ENCODE measurements at places on chromosomes 11 and 22.

GRCh38 chr11:128551611-128552335, 35.6 kb downstream of the ETS1 start:
- no peak for DNase-seq

DNA sequence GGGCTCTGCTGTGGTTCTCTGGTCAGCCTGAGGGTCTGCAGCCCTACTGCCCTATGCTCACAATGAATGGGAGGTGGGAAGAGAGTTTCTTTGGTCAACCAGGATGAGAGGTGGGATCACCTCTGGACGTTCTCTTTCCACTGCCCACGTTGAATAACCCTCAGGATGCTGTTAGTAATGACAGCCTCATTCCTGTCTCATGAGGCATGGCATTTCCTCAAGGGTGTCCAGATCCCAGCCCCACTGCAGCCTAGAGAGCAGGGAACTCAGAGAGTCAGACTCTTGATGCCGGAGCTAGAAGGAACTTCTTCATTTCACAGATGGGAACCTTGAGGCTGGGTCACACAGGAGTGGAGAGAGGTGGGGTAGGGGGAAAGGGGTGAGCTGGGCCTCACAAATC, 196.0 kb downstream of the CEP164 start:
- DNase-seq, result no peak

- no peak for DNase-seq
These were observed 12.7 kb upstream of the POLD3 start for GRCh38 chr11:74579577-74580270.

- no peak for DNase-seq
These were observed 1631.4 kb upstream of the TENM4 start for GRCh38 chr11:81072273-81072672.

GRCh38 chr11:73157101-73158010, 15.2 kb upstream of the FCHSD2 start:
- no peak for DNase-seq

DNA sequence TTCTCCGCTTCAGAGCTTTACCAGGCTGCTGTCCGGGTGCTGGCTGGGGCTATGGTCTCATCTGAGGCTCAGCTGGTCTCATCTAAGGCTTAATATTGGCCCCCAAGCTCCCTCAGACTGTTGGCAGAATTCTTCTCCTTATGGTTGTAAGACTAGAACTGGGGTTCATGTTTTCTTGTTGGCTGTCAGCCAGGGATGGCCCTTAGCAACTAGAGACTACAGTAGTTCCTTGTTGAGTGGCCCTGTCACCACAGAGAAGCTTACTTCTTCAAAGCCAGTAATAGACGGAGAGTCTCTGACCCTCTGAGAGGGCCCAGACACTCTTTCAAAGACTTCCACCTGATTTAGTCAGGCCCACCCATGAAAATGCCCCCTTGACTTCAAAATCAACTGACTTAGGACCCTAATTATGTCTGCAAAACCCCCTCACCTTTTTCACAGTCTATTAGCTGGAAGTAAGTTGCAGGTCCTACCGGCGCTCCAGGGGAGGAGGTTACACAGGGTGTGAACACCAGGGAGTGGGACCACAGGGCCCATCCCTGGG, 24.2 kb upstream of the TREH start:
- peak; percentile 57 for DNase-seq

GRCh38 chr11:134987223-134987768, 575.3 kb upstream of the B3GAT1 start:
- DNase-seq, result no peak

- no peak for DNase-seq
These were observed 45.1 kb upstream of the SESN3 start for GRCh38 chr11:95276139-95276538.

GRCh38 chr22:26845021-26845743, 187.8 kb downstream of the MIAT start:
- peak; percentile 9 for DNase-seq

- no peak for DNase-seq
These were observed 66.1 kb upstream of the SPON1 start for GRCh38 chr11:13896175-13896980.

DNA sequence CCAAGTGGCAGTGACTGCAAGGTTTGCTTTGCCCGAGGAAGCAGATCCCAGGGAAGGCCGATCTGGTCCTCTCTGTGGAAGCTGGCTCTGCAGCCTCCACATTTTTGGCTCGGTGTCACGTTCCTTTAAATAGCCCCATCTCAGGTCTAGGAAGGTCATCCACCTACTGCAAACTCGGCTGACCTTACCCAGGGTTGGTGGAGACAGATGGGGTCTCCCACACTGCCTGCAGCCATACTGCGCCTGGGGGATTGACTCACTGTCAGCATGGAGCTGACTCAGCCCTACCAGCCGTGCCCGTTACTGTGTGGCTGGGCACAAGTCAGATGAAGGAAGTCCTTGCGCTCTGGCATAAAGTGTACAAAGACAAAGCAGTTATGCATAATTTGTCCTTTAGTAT, 16.9 kb downstream of the CDPF1 start:
- DNase-seq, result peak; percentile 69

GRCh38 chr11:1667121-1667850, 29.7 kb upstream of the KRTAP5-6 start:
- DNase-seq, result no peak

GRCh38 chr11:129612447-129612961, 203.1 kb upstream of the TMEM45B start:
- DNase-seq, result no peak

DNA sequence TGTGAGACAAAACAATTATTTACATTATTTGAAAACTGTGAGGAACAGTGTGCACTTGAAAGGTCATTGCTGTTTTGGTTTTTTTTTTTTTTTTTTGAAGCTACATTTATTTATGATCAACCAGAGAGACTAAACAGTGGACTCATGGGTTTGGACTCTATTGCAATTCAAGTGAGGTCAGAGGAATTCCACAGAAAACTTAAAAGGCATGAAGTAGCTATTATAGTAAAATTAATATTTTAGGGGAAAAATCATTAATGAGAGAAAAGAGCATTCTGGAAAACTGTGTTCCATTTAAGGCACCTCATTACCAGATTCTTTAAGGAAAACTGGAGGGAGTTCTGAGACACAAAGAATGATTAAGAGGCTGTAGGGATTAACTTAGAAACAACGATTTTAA, 102.8 kb downstream of the WNT11 start:
- DNase-seq, result no peak

DNA sequence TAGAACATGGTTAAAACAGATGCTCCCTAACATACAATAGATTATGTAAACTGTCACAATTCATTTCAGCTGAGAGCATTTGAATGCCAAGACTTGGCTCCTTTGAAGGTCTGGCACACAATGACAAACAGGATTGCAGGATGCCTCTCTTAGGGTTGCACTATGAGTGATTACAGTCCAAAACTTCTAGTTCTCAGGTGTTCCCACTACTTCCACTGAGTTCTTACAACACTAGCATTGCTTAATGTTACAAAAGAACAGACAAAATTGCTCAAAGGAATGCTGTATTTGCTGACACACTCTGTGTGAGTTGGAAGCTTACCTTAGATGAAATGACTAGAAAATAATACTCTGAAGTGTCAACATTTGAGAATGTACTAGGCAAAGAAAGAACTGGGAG, 2413.8 kb upstream of the RAG2 start:
- DNase-seq, result no peak

DNA sequence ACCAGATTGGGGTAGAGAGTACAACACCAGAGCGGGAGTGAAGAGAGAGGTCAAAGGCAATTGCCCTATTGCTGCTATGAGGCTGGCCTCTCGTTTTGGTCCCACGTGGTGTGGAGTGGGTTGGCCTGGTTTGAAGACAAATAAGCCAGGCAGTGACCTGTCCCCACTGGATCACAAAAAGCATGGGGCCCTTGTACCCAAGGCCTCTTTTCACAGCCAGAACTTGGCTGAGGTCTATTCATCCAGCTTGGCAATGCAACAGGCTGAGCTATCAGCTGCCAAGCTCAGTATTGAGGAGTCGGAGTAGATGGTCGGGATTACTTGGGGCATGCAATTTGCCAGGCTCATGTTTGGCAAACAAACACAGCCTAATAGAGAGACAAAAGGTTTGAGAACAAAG, 19.2 kb upstream of the GALNT18 start:
- DNase-seq, result peak; percentile 77

DNA sequence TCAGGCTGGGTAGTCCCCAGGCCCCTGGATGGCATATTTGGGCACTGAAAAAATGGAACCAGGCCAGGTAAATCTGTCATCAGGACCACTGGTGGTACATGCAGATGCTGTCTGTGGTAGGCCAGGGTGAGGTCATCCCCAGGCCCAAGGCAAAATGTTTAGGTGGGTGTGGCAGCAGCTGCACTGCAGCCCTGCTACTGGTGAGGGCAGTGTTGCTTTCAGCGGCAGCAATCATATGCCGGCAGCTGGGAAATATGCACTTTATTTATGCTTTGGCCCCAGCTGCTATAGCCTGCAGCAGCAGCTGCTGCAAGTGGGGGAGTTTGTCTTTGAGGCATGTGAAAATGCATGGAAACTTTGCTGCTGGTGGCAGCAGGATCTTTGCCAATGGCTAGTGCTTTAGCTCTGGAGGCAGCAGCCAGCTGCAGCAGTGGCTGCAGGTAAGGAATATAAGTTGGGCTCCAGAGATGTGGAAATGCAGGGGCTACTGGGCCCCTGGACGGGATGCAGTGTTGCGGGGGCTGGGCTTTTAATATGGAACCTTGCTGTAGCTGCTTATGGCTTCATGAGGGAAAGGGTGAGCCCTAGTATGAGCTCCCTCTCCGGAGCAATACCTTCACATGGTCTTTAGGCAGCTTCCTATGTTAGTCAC, 365.7 kb upstream of the CADM1 start:
- DNase-seq, result no peak

DNA sequence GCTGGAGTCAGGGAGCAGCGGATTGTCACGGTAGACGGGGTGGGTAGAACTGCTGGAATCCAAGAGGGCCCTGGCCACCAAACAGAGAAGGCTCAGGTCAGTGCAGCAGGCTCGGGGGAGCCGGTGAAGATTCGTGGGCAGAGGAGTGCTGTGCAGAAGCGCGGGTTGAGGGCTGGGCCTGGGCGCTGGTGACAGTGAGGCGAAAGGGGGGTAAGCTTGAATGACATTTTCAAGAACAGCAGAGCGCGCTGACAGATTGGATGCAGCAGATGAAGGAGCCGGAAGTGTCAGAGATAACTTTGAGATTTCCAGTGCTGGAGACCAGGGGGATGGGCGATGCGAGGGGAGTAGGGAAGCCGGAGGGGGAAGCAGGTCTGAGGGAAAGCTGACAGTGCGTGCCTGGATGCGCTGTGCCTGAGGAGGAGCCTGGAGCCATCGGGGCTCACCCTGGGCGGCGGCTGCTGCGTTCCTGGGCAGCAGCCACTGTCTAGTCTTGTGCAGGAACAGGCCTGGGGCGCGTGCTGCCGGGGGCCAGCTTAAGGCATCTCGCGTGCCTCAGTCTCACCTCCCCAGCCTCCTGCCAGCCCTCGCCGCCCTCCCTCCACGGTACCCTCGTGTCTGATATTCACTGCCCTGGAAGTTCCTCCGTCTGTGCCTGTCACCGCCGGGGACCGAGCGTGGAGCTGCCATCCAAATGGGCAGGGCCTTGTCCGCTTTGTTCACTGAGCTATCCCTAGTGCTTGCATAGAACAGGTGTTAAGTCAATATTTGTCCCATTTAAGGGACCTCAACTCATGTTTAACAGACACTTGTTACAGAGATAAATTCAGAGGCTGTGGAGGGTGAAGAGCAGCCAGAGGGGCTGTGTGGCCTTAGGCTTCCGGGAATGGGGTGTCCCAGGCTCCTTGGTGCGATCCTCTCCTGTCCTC, 5.2 kb downstream of the GRIK4 start:
- DNase-seq, result no peak

DNA sequence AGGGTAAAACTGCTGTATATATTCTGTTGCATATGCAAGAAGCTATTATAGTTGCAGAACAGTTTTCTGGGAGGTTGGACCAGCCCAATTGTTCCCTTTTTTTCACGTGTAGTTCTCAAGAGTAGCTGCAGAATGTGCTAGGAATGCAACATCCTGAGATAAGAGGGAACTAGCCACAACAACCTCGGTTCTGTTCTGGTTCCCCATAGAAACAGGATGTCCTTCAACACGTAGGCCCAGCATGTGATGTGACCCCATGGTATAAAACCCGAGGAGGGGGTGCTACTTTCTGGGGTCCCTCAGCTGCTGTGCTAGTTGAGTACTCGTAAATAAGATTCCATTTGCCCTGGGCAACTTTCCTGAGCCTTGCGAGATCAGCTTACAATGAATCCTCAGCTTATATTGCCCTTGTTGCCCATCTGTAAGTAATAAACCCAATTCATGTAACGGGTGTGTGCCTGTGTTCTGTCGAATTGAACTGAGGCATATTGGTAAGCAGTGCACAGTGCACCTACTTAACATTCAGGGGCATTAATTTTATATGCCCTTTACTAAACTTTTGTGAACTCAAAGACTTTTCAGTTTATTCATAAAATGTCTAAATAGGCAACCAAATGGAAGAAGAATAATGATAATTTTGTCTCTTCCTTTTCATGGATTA, 23.0 kb upstream of the TRAF6 start:
- DNase-seq, result no peak

DNA sequence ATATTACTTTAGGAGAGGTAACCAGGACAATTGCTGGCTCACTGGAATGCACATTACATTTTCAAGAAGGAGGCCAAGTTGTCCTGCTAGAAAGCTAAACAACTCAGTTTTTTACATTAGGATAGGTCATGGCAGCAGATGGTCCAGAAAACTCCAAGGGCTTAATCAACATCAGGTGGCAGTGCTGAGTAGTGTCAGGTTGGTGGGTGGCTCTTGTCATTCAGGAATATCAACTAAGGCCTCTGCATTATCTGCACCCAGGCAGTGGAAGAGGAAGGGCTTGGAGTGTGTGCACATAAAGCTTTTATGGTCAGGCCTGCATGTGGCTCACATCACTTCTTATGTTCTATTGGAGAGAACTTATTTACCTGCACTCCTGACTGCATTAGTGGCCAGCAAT, 32.2 kb upstream of the OR4B1 start:
- no peak for DNase-seq

- no peak for DNase-seq
These were observed 62.2 kb downstream of the MORC2 start for GRCh38 chr22:30906411-30906810.

- peak; percentile 64 for DNase-seq
These were observed 145.0 kb upstream of the THY1 start for GRCh38 chr11:119567688-119568582.

- no peak for DNase-seq
These were observed 40.1 kb upstream of the RRAS2 start for GRCh38 chr11:14399087-14399486.

DNA sequence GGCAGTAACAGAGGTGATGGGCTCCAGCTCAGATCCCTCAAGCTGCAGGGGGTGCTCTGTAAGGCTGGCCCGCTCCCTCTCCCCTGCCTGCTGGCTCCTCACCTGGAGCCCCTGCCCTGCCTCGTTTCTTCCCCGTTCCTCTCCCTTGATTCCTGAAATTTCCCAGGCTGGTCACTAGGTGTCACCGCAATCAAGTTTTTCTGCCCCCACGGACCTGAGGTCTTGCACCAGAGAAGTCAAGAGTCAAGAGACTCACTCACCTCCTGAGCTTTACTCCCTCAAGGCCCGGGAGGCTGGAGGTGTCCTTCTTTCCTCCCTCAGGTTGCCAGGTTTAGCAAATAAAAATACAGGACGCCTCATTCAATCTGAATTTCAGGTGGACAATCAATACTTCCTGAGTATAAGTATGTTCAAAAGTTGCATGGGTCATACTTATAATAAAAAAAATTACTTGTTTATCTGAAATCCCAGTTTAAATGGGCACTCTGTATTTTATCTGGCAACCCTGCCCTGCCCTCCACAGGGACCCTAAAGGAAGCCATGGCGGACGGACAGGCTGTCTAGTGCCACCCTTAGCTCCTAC, 69.2 kb downstream of the SCUBE1 start:
- peak; percentile 36 for DNase-seq

- DNase-seq, result peak; percentile 13
These were observed 1.3 kb upstream of the KDM2A start for GRCh38 chr11:67117672-67118180.

GRCh38 chr11:1305501-1306056, 3.9 kb downstream of the TOLLIP start:
- DNase-seq, result no peak

Measured in globus pallidus (tissue), 1 donor.